ENCODE measurements at places on chromosomes 1 and 21. TPM values are rescaled to one million over a fixed set of nuclear protein-coding genes. Genes with fewer than 3 reads are reported as not detected.

RGS16 gene
- 17.2 TPM for total RNA-seq

VSIG8 gene
- total RNA-seq = not detected

MR1 gene
- total RNA-seq = 31.9 TPM

SGIP1 gene
- 2.2 TPM for total RNA-seq

TFB2M gene
- total RNA-seq = 20.5 TPM

AGO4 gene
- 23.9 TPM for total RNA-seq

EPHA8 gene
- not detected for total RNA-seq

GNAT2 gene
- 0.22 TPM for total RNA-seq

RIMKLA gene
- 0.13 TPM for total RNA-seq

CFH gene
- 185 TPM for total RNA-seq

PDE4B gene
- 52.1 TPM for total RNA-seq

RIPPLY3 gene
- 0.11 TPM for total RNA-seq

S100A5 gene
- not detected for total RNA-seq

PEX19 gene
- total RNA-seq = 60.0 TPM

TIAM1 gene
- total RNA-seq = 20.3 TPM

TTC39A gene
- 0.32 TPM for total RNA-seq

SH3BGR gene
- 1.4 TPM for total RNA-seq

SHE gene
- 2.7 TPM for total RNA-seq

PRR9 gene
- not detected for total RNA-seq

LEFTY1 gene
- not detected for total RNA-seq

LELP1 gene
- not detected for total RNA-seq

C1orf105 gene
- not detected for total RNA-seq

FAM177B gene
- total RNA-seq = not detected

FCRL5 gene
- total RNA-seq = not detected

ADORA3 gene
- not detected for total RNA-seq

THEM5 gene
- total RNA-seq = not detected

LCE2C gene
- total RNA-seq = not detected

C1orf87 gene
- total RNA-seq = not detected

SLAMF8 gene
- total RNA-seq = 0.11 TPM

HES3 gene
- not detected for total RNA-seq

SPRR1A gene
- total RNA-seq = not detected

VWA5B1 gene
- total RNA-seq = not detected

SLC35A3 gene
- 39.5 TPM for total RNA-seq

CRNN gene
- not detected for total RNA-seq

SERTAD4 gene
- total RNA-seq = not detected

PDC gene
- total RNA-seq = not detected

OR6K3 gene
- not detected for total RNA-seq

SHISAL2A gene
- total RNA-seq = not detected

HHIPL2 gene
- total RNA-seq = 17.5 TPM

CACNA1S gene
- total RNA-seq = not detected

GJA8 gene
- not detected for total RNA-seq

CSMD2 gene
- total RNA-seq = 9.3 TPM

FCER1G gene
- not detected for total RNA-seq

C1orf74 gene
- total RNA-seq = 2.6 TPM

CR1L gene
- not detected for total RNA-seq

NFIA gene
- 31.5 TPM for total RNA-seq

CERS2 gene
- total RNA-seq = 179 TPM

SLAMF9 gene
- 0.86 TPM for total RNA-seq

TNFAIP8L2 gene
- not detected for total RNA-seq

EPS8L3 gene
- not detected for total RNA-seq

Measured in articular chondrocyte of knee joint (primary cell).